ENCODE measurements at places on chromosomes 11 and 22.

GRCh38 chr11:13205486-13205885 is 72.1 kb upstream of the BMAL1 start:
- peak; percentile 52 for DNase-seq

GRCh38 chr22:17743661-17744411 is 30.4 kb downstream of the BID start:
- peak; percentile 48 for DNase-seq

GRCh38 chr11:44451706-44452105 is 113.8 kb upstream of the CD82 start:
- DNase-seq = no peak

- no peak for DNase-seq
Observed at GRCh38 chr11:117713538-117713991, 83.5 kb downstream of the DSCAML1 start.

GRCh38 chr11:111220721-111221120 is 24.8 kb upstream of the POU2AF2 start:
- DNase-seq = no peak

GRCh38 chr22:23899042-23899745 is 5.0 kb downstream of the MIF start:
- no peak for DNase-seq

GRCh38 chr11:2363577-2364370 is 13.3 kb upstream of the CD81 start:
- no peak for DNase-seq

DNA sequence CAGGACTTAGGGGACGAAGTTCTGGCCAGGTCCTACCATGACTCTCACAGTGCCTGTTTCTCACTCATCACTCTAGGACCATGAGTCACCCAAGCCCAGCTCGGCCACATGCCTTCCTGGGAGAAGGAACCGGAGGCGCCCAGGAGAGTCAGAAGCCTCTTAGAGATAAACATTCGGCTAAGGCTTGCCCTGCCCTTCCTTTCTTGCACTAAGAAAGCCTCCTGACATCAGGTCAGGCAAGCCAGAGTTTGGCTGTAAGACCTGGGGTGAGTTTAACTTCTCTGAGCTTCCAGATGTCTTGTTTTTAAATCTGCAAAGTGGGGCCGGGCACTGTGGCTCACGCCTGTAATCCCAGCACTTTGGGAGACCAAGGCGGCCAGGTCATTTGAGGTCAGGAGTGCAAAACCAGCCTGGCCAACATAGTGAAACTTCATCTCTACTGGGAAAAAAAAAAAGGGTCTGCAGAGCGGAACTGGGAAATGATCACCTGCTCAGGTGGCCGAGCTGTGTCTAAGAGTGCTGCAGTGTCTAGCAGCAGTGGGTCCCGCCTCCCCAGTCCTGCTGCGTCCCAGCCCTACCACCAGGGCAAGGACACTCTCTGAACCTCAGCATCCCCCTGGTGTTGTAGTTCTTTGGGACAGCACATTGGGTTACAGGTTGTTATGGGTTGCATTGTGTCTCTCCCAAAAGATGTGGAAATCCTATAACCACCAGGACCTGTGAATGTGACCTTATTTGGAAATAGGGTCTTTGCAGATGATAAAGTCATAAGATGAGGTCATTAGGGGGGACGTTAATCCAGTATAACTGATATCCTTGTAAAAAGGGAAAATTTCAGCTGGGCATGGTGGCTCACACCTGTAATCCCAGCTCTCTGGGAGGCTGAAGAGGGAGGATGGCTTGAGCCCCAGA is 1.8 kb upstream of the CARS1 start:
- DNase-seq = peak; percentile 73

GRCh38 chr11:117387992-117388755 is 60.5 kb downstream of the CEP164 start:
- no peak for DNase-seq

DNA sequence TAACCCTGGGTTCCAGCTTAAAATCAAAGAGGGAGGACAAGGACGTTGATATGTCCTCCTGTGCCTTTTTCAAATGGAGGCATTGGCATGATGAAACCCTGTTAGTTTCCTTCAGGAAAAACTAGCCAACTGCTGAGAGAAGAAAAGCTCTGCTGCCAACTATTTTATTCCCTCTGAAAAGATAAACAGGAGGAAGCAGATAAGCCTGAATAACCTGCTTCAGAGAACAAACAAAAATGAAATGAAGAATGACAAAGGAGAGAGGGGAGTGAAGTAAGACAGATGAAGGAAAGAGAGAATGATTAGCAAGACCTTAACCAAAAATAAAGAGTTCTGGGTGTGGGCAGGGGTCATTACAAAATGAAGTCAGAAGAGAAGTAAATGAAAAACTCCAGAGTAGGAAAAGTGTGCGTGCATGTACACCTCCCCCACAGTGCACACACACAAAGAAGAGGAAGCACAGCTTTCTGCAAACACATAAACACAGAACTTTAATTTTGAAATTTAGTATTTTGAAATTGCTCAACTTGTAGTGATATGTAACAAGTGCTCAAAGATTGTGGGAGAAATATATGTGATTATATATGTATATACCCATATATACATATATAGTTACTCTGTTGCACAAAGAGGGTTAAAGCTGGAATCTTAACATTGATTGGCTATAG is 332.2 kb downstream of the LUZP2 start:
- DNase-seq = no peak

- no peak for DNase-seq
Observed at GRCh38 chr22:41683616-41684015, 5.1 kb downstream of the SNU13 start.

GRCh38 chr11:70176940-70177689 is 26.0 kb upstream of the FADD start:
- DNase-seq = peak; percentile 41

DNA sequence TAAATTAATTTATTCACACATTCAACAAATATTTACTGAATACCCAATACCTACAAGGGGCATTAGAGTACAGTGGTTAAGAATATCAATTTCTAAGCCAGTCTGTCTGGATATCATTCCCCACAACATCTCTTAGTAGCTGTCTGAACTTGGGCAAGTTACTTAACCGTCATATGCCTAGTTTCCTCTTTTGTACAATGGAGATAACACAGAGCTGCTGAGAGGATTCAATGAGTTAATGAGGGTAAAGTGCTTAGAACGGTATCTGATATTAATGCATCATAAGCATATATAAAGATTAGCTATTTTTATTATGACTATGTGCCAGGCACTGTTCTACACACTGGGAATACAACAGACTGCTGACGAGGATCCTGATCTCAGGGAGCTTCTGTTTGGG is 116.4 kb downstream of the APOL5 start:
- peak; percentile 18 for DNase-seq

DNA sequence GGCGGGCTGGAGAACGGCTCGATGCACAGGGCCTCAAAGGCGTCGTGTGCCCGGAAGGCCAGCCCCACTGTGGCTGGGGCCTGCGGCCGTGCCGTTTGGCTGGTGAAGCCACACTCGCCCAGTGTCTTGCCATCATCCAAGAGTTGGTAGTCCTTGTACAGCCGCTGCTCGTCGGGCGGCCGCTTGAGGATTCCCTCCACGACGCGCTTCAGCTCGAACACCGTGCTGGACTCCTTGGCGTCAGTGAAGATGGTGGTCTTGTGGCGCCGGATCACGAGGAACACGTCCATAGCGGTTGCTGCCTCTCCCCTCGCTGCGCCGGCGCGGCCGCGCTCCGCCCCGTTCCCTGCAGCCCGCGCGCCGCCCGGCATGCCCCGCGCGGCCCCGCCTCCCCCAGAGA is 30.3 kb upstream of the PRDM10 start:
- no peak for DNase-seq

DNA sequence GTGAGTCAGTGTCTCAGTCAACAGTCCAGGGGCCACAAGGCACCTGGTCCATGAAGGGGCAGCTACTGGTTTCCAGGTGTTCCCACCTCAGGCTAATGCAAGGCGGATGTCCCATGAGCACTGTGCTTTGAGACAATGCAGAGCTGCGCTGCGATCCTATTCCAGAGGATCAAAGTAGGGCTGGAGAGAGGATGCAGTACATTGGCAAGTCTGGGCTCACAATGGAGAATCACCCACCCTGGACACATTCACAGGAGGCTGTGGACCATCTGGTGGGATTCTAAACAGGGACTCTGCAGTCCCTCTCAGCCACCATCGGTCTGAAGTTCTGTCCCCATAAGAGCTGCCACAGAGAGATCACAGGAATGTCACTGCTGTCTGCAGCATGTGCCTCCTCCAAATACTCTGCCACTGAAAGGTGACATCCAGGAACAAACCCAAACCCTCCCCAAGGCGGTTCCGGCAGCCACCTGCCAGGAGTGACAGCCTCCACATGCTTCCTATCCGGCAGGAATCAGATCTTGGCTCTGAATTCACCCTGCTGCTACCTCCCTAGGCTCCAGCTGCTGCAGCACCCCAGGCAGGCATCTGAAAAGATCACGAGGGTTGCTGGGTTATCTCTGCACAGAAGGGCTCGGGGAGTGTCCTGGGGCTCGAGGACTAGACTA is 45.3 kb upstream of the SERPIND1 start:
- no peak for DNase-seq

GRCh38 chr11:119468511-119468910 is 45.5 kb upstream of the THY1 start:
- DNase-seq = no peak

GRCh38 chr11:118930094-118930712 is 4.5 kb upstream of the BCL9L start:
- DNase-seq = peak; percentile 84

DNA sequence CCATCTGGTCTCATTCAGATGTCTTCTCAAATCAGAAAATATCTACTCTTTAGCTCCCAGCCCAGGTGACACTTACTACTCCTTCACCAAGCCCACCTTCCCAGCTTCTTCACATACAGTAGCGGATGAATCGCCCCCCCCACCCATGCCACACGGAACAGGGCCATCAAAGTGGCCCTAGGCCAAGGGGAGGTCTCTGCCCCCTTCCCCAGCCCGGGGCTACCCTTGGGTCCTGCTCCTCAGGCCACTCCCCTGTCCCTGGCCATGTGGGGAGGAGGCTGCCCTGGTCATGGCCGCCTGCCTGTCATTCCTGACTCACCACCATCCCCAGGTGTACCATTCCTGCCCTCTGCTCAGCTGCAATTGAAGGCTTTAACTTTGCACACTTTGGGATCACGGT is 142.8 kb downstream of the NECTIN1 start:
- no peak for DNase-seq

- no peak for DNase-seq
Observed at GRCh38 chr22:39900306-39901227, at the start of gene GRAP2. TSS of gene GRAP2 (plus strand) at chr22:39901084. CDS start at chr22:39947107, 46,023 bp downstream.

DNA sequence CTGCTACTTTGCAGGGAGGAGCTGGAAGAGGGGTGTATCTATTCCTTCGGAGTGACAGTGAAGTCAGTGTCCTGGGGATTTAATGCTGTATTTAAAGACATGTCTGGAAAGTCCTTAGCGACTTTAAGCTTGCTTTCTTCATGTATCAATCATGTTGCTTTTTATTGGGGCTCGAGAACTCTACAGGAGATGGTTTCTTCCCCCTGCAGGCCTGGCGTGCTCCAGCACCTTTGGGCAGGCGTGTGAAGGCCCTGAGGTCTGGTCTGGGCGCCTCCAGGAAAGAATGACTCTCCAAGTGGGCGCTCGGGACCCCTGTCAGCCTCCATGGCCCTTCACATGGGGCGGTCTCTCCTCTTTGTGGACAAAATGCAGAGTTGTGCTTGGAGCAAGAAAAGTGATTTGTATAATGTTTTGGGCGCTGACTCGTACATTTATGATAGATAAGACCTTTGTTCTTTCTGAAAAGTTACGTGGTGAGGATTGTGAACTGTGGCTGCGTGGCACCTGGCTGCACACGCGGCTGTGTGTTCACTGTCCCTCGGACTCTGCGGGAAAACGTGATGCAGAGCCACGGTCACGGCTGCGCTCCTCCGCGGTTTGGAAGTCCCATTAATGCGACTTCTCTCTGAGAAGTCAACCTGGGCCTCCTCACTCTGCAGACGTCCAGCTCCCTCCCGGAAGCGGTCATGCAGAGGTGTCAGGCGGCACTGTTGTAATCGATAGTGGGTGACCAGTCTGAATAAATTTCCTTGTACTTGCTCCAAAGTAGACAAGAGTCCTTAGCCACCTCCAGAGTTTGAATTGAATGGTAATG is 282.5 kb downstream of the TBC1D22A start:
- DNase-seq = no peak

GRCh38 chr22:38513063-38513462 is 7.0 kb upstream of the DDX17 start:
- no peak for DNase-seq

DNA sequence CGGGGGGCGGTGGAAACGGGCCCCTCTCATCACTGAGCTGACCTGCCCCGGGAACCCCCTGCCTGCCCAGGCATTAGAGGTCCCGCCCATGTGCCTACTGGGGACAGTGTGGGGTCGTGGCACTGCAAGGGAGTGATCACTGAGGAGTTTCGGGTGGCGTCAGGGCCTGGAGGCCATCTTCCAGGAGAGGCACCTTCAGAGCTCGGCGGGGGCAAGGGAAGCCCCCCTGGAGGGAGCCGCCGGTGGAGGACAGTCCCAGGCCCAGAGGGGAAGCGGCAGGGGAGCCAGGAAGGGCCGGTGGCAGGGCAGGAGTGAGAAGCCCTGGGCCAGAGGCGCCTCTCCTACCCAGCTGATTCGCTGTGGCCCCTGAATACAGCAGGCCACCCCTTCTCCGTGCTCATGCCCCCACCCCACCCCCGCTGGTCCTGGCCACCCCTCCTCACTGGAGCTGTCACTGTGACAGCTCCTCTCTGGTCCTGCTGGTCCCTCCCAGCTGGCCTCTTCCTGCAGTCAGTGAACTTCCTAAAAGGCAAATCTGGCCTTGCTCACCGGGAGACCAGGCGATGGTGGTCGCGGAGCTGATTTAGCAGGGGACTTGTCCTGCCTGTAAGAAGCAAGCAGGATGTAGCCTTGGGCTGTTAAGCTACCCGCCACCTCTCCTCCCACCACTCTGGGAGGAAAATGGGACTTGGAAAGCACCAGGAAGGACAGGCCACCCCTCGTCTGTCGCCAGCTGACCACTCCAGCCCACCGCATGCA is 2.0 kb upstream of the MAPK11 start:
- DNase-seq = no peak

- no peak for DNase-seq
Observed at GRCh38 chr11:107653076-107653475, 58.8 kb downstream of the SLN start.

- DNase-seq = no peak
Observed at GRCh38 chr11:117523680-117524079, 196.0 kb downstream of the CEP164 start.

GRCh38 chr11:123681030-123681429 is 26.6 kb upstream of the SCN3B start:
- no peak for DNase-seq

DNA sequence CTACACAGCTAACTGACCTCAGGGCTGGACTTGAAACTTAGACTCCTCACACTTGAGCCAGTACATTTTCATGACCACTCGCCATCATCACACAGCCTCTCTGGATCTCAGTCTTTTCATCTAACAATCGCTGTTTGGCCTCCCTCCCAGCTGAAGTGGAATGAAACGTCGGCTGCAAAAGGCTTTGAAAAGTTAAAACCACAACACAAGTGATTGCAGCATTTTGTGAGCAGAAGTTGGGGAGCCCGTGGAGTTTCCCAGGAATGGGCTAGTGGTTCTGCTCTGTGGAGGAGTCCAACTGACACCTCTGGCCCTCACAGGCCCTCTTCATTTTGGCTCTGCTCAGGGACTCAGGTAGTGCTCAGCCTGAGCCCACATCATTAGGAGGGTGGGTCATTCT is 35.9 kb upstream of the TRIM29 start:
- DNase-seq = no peak
